ENCODE measurements at places on chromosomes 5 and 9.

DNA sequence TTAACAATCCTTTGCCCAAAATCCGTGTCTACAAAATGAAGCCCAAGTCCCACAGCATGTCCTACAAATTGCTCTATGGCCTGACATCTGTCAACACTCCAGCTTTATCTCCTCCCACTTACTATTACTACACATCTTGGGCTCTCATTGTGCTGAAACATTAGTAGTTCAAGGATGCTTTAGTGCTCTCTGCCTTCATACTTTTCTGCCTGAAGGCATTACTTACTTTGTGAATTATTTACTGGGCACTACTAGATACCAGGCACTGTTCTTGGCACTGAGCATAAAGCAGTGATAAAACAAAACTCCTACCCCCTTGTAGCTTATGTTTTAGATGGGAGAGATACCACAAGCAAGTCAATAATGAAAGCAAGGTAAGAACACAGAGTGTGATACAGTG is 113.4 kb downstream of the TTLL11 start:
- DNase-seq, result no peak

- no peak for DNase-seq
Observed at GRCh38 chr9:121509180-121509579, 9.5 kb upstream of the GGTA1 start.

- DNase-seq, result no peak
Observed at GRCh38 chr5:100800562-100800961, 102.5 kb downstream of the ST8SIA4 start.

- DNase-seq, result peak; percentile 9
Observed at GRCh38 chr9:13857521-13857920, 456.4 kb downstream of the NFIB start.

DNA sequence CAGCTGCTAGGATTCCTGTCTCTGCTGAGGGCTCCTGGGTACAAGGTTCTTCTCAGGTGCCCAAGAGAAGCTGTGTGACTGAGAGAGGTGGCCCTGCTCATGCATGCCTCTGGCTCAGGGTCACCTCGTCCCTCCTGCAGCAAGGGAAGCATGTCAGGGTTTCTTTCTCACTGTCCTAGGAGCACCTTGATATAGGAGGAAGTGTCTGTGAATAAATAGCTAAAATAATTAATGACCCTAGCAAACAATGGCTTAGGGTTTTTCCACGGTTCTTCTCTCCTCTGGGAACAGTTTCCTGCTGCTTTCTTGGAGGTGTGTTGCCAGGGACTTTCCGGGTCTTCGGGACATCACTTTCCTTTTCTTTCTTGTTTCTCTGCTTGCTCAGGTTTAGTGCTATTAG is 87.2 kb downstream of the ARHGAP26 start:
- peak; percentile 28 for DNase-seq

DNA sequence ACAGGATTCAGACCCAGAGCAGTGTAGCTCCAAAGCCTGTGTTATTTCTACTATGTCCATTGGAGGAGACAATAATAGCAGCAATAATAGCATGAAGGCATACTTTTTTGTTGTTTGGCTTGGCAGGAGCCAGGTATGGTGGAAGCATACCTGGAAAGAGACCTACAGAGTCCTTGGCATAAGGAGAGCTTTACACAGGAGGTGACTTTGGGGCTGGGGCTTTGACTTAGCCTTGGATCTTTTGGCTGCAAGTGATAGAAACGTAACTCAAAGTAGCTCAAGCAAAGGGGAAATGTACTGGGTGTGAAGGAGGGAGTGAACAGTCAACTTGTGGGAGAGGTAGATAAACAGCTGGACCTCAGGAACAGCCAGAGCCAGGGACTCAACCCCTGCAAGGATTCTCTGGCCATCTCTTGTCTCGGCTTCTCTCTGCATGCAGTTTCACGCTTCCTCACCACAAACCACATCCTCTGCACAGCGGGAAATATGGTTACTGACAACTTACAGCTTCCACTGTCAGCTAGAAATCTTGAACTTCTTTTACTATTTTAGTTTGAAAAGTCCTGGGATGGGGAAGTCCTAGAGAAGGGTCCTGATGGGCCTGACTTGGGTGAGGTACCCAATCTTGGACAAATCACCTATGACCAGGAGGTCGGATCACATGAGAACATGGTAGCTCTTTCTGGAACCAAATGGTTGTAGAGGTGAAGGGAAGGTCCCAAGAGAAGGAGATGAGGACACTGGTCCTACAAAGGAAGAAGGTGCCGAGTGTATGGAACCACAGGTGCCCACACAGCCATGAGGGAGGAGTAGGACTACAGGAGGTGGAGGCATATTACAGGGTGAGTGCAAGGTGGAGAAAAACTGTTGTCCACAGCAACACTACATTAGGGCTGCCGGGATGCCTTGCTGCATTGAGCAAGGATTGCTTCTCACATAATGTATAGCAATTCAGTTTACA is 47.0 kb upstream of the TGFBR1 start:
- peak; percentile 95 for DNase-seq

- DNase-seq, result peak; percentile 34
Observed at GRCh38 chr9:85142968-85143367, 473.4 kb downstream of the NTRK2 start.

DNA sequence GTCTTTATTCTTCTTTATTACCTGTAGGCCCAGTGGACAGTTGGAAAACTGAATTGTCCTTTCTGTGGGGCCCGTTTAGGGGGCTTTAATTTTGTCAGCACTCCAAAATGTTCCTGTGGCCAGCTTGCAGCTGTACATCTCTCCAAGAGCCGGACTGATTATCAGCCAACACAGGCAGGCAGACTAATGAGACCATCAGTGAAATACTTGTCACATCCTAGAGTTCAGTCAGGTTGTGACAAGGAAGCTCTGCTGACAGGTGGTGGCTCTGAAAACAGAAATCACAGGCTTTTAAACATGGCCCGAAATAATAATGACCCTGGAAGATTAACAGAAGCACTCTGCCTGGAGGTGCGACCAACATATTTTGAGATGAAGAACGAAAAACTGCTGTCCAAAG is 47.9 kb downstream of the RNF180 start:
- DNase-seq, result no peak
